OCI-LY7 (cell line): ENCODE measurements at places on chromosomes 11 and 22.
A peak's percentile ranks its signal among the peaks of the same experiment; 100 is the strongest.

GRCh38 chr11:108559904-108560303 lies 33.7 kb downstream of the EXPH5 start:
- DNase-seq = no peak

GRCh38 chr22:49781289-49781782 lies 46.3 kb downstream of the BRD1 start:
- no peak for DNase-seq

- DNase-seq = no peak
These were observed 30.6 kb downstream of the PRCP start for GRCh38 chr11:82869657-82870056.

DNA sequence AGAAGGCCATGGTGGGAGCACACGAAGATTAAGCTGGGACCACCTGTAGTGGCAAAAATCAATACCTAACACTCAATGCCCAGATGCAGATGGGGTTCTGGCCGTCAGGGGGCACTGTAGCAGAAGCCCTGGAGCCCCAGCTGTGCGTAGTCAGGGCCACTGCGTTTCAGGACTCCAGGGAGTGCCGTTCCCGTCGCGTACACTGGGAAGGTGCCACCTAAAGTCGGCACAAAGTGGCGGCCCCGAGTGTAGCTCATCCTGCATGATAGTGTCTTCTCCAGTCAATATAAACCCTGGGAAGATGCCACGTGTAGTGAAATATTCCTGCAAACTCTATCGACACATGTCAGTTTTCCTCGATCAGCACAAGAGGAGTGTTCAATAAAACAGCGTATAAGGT lies 123.8 kb upstream of the NTM start:
- DNase-seq = peak; percentile 1
